ENCODE measurements at places on chromosomes 4 and X. TPM values are rescaled to one million over a fixed set of nuclear protein-coding genes. Genes with fewer than 3 reads are reported as not detected.

DNA sequence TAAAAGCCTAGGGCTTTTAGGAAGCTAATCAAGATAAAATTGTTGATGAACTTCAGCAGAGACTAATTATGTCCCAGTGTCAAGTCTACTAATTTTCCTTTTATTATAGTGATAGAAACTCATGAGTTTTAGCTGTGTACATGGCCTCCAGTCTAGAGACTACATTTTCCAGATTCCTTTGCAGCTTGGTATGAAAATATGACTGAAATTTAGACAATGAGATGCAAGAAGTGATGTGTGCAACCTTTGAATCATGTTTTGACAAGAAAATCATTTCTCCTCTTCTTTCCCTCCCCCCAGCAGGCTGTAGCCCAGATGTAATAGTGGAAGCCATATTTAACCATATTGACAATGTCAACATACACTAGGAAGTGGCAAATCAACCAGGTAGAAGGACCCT lies 30.3 kb upstream of the IL13RA2 start:
- DNase-seq, result no peak

GRCh38 chrX:31367816-31368215 lies 296.0 kb upstream of the FTHL17 start:
- DNase-seq, result no peak

DNA sequence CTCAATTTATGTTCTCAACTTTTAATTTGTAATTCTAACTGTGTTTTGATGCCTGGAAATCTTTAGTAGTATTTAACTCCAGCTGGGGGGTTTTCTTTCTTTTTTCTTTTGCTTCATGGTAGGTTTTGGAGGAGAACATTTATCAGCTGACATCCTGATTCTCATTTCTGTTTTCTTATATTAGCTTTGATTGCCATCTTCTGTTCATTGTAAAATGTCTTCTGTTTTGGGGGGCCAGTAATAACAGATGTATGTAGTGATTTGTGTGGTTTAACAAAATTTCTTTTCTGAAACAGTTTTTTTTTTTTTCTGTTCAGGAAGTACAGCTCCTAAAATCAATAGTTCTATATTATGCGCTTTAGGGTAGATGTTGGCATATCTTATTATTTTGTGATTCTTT lies 182.2 kb downstream of the GABRB1 start:
- no peak for DNase-seq

GRCh38 chrX:78979789-78980464 lies 34.7 kb downstream of the P2RY10 start:
- DNase-seq, result no peak

The ETNPPL gene
- 0.78 TPM for total RNA-seq

The SPARCL1 gene
- total RNA-seq, result 54.9 TPM

The DNAAF6 gene
- not detected for total RNA-seq

Data from occipital lobe (tissue), 3 donors.